ENCODE measurements at places on chromosomes 6 and 20.

GRCh38 chr20:59018817-59019216, 412 bp upstream of the TUBB1 start:
- DNase-seq, result no peak

GRCh38 chr6:1817033-1817761, 207.5 kb downstream of the FOXC1 start:
- DNase-seq, result no peak

GRCh38 chr20:59406446-59406845, 106.0 kb downstream of the EDN3 start:
- no peak for DNase-seq

DNA sequence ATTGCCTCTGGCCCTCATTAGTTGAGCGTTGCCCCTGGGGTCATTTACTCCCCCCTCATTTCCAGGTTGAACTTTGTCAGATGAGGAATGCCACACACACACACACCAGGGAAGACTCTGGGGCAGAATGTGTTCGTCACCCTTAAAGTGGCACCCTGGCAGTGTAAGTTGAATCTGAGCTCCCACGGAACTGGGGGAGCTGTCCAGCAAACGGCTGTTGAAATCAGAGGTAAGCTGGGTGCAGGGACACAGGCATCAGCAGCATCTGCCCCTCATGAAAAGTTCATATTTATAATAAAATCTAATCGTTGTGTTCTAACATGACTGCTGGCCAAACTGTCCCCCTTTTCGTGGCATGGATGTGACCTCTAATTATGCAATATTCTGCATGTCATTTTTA, 4.3 kb upstream of the MC3R start:
- no peak for DNase-seq

GRCh38 chr6:11974089-11974488, 38.0 kb upstream of the HIVEP1 start:
- no peak for DNase-seq
